NCI-H1694 (cell line): ENCODE measurements at places on chromosomes 5 and 9.

DNA sequence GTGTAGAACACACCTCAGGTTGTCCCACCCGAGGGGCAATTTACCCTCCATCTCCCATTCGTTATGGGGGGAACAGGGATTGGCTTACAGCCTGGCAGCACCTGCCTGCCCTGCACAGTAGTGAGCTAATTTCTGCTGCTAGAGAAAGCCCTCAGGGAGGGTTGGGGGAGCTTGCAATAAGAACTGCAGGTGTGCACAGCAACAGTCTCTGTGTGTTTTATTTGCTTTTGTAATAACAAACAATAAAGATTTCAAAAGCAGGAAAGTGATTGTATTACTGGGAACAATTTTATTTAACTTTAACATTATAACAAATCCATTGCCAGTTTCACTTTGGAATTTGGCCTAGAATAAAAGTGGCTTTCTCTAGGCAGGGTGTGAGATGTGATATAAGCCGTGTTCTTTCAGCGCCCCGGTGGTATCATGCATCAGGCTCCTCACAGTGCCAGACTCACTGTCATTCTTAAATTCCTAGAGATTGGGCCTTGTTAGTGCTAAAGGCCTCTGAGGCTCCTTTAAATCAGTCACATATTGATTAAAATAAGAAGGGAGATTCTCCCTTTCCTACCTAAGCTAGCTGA lies 81.1 kb downstream of the RMI1 start:
- no peak for DNase-seq

DNA sequence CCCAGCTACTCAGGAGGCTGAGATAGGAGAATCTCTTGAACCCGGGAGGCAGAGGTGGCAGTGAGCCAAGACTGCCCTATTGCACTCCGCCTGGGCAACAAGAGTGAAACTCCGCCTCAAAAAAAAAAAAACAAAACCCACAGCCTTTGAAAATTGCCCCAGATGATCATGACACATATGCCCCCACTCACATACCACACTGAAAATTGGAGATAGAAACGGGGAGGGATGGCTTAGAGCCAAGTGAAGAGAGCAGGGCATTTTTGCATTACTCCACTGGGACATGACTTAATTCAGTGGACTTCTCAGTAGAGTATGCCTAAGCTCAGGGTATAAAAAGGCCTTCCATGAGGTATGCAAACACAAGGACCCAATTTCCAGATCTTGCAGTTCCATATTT lies 309.3 kb downstream of the BNC2 start:
- DNase-seq: no peak

GRCh38 chr5:62306896-62307689 lies 1.1 kb downstream of the KIF2A start:
- peak; percentile 8 for DNase-seq

GRCh38 chr9:17090041-17090440 lies 44.8 kb upstream of the CNTLN start:
- no peak for DNase-seq

DNA sequence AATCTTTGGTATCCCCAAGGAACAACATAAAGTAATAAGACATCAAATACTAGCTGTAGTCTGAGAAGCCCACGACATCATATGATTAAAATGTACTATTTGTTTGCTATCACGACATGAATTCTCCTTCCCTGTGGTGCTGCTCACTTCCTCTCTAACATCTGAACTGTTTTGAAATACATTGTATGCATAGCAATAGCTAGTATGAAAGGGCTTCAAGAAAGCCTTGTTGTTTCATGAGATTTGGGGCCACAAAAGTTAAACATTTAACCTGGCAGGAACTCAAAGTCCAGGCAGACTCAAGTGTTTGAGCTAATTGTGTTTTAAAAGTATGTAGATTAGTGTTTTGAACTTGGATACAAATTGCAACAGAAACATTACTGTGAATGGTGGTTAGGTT lies 237.4 kb upstream of the PTGER4 start:
- DNase-seq: no peak

DNA sequence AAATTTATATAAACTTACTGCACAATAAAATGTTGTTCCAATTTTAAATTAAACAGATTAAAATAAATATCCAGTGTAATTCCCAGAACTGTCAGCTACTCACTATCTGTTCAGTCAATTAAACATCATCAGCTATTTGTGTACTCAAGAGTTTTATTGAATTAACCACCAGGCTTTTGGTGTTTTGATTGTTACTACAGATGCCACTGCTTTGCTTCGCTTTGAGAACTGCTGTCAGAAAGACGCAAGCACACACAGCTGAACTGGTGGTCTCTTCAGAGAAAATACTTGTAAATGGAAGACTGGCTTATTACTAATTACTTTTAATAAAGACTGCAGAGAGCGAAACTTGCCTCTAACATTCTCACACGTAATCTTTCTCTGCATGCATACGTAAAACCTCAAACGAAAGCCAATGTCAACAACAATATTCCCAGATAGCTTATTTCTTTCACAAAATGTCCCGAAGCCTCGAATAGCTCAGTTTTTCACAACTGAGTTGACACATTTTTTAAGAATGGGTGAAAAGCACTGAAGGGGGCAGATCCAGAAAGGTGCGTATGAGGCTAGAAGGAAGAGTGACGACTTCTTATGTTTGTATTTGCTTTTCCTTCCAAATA lies 259.6 kb upstream of the RPS23 start:
- DNase-seq: peak; percentile 22

DNA sequence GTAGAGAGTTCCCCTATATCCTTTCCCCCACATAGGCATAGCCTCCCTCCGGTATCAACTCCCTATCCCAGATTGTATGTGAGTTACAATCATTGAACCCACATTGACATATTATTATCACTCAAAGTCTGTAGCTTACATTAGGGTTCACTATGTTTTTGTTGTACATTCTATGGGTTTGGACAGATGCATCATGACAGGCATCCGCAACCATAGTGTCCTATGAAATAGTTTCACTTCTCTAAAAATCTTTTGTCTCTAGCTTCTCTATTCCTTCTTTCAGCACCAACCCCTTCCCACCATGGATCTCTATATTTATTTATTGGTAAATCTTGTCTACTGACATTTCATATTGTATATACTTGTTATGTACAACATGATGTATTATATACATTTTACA lies 31.6 kb downstream of the TAF11L14 start:
- DNase-seq: no peak

- no peak for DNase-seq
These were observed 11.9 kb downstream of the GNPDA1 start for GRCh38 chr5:142000704-142001484.

GRCh38 chr9:82369251-82369945 lies 380.8 kb downstream of the SPATA31D1 start:
- no peak for DNase-seq

GRCh38 chr9:87140142-87140541 lies 192.8 kb upstream of the GAS1 start:
- no peak for DNase-seq

DNA sequence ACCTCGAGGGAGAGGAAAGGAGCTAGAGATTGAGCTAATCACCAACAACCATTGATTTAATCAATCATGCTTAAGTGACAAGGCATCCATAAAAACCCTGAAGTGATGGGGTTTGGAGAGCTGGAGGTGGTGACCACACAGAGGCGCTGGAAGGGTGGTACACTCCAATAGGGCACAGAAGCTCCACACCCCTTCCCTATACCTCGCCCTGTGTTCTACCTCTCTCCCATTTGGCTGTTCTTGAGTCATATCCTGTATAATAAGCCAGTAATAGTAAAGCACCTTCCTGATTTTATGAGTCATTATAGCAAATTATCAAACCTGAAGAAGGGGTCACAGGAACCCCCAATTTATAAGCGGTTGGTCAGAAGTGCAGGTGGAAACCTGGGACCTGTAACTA lies 18.3 kb downstream of the ACTL7B start:
- no peak for DNase-seq

- DNase-seq: no peak
These were observed 2.0 kb downstream of the NR2F1-AS1 start for GRCh38 chr5:93578813-93579691.

- no peak for DNase-seq
These were observed 12.8 kb downstream of the ABO start for GRCh38 chr9:133262226-133262625.

- DNase-seq: no peak
These were observed 13.8 kb upstream of the STC2 start for GRCh38 chr5:173341961-173342430.

GRCh38 chr9:79766091-79766490 lies 194.3 kb downstream of the TLE4 start:
- DNase-seq: no peak

DNA sequence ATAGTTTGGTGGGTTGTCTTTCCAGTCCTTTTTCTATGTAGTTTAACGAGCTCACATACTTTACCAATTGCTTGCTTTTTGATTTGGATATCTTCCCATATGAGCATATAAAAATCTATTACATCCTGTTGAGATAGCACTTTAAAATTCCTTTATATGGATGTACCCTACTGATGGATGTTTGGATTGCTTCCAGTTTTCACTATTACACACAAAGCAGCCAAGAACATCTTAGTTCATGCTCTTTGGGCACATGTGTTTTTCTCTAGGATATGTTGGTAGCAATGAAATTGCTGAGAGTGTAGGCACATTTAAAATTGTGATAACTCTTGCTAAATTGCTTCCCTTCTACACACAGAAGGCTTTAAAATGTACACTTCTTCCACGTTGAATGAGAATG lies 56.1 kb upstream of the NTRK2 start:
- no peak for DNase-seq

DNA sequence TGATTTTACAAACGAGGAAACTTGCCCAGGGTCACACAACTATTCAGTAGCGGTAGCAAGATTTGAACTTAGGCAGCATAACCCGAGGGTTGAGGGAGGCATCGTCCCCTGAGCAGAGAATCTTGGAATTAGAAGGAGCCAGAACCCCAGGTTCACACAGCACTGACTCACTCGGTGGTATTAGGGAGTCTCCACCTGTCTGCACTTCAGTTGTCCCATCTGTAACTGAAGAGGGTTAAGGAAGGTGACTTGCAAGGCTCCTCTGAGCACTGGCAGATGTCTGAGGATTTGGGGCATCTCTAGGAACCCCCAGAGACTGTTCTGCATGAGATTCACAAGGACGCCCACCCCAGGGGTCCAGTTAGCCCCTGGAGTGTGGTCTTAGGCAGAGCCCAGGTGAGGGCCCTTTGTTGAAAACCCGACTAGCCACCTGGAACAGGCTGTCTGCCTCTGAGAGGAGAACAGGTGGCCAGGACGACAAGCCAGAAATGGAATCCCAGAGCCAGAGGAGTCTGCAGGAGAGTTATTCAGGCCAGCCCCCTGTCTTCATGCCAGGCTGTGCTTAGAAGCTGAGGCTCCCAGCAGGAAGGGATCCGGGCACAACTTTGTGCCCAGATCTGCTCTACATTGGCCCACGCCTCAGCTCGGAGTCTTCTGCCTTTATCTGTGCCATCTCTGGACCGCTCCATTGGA lies 50.0 kb upstream of the ORM1 start:
- no peak for DNase-seq

GRCh38 chr5:171299851-171300250 lies 9.2 kb upstream of the TLX3 start:
- no peak for DNase-seq

GRCh38 chr5:31993165-31993961 lies 180.8 kb downstream of the GOLPH3 start:
- no peak for DNase-seq

- no peak for DNase-seq
These were observed 430.6 kb downstream of the ZNF608 start for GRCh38 chr5:124315741-124316415.

DNA sequence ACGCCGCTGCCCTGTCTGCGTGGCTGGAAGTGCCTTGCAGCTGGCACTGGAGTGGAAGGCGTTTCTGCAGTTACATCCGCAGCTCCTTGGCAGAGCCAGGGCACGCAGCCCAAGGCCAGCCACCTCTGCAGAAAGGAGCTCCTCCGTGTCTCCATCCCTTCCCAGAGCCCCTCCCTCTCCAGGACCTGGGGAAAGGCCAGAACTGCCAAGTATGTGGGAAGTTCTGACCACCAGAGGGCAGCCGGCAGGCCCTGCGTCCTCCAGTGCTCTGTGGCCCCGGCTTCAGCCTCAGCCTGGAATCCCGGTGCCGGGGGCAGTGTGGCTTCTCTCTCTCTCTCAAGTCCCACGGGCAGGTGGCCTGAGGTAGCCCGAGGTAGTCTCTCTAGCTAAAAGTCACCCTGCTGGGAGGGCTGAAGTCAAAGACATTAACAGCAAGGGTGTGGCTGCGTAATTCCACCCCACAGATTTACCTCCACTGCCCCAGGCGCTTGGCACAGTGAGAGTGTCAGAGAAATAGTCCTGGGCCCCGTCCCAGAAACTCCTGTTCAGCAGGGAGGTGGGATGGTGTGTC lies 101.7 kb upstream of the FCN2 start:
- no peak for DNase-seq

GRCh38 chr9:72826996-72827949 lies 125.6 kb downstream of the ALDH1A1 start:
- DNase-seq: no peak

GRCh38 chr9:38289866-38290245 lies 102.6 kb upstream of the ALDH1B1 start:
- DNase-seq: no peak

DNA sequence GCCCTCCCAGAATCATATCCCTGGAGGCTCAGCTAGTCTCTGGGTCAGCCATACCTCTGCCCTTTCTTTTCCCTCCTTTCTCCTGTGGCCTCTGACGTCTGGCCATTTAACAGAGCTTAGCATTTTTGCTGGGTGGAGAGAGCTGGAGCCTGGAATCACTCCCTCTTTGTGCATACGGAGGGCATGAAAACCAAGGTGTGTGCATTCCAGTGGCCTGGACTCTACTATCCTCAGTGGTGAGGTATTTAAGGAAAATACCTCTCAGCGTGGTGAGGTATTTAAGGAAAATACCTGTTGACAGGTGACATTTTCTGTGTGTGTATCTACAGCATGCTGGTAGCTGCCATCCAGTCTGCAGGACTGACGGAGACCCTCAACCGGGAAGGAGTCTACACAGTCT lies 27.5 kb downstream of the TGFBI start:
- DNase-seq: no peak

GRCh38 chr5:172076761-172077244 lies 70.4 kb upstream of the FBXW11 start:
- no peak for DNase-seq

DNA sequence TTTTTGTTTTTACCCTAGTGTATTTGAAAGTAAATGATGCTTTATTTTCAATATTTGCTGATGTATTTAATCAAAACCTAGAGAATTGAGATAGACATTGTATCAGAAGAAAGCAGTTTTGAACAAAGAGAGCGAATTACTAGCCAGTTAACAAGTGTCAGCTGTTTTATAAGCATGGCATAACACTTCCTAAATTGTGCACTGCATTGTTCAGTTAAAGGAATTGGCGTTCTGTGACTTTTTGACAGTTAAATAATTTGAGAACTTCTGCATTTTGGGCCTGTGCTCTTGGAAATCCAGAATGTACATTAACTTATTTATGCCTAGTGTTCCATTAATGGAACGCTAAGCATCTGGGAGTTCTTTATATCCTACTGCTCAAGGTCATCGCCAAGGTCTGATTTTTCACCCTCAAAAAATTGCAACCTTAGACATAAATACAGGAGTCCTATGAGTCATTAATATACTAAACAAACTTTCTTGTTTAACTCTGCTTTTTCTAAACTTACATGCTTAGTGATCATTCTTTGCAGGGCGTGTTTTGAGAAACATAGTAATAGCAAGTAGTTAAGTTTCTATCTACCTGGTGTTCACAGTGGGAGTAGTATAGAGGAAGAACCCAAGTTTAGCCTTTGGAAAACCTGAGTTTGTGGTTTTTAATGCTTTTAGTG lies 31.1 kb downstream of the RASA1 start:
- DNase-seq: no peak

- no peak for DNase-seq
These were observed 45.3 kb downstream of the SLC36A1 start for GRCh38 chr5:151492729-151493128.

GRCh38 chr5:69364850-69365249 lies 4.5 kb downstream of the AK6 start:
- no peak for DNase-seq
